GM03348 (cell line): ENCODE measurements at places on chromosomes 3 and 15.

DNA sequence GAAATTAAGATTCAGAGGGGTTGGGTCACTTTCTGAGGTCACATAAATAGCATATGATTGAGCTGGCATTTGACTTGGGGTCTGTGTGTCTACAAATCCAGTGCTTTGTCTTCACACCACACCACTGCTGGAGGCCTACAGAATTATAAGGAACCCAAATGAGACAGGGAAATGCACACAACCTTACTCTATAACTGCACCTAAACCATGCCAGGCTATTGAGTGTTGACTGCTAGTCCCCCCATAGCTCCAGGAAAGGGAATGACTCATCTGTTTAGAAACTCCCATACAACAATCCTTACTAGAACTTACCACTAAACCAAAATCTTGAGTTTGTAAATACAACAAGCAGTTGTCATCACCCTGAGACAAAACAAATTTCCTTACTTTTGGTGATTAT is 16.9 kb upstream of the TSC22D2 start:
- DNase-seq = no peak

GRCh38 chr3:23455084-23455483 is 252.0 kb downstream of the UBE2E2 start:
- DNase-seq = peak; percentile 57

GRCh38 chr3:3064297-3064696 is 45.9 kb downstream of the IL5RA start:
- no peak for DNase-seq

- DNase-seq = no peak
Measured at GRCh38 chr3:185647134-185647879, 61.2 kb downstream of the SENP2 start.

GRCh38 chr3:23459465-23459864 is 256.3 kb downstream of the UBE2E2 start:
- DNase-seq = no peak

- no peak for DNase-seq
Measured at GRCh38 chr3:9727041-9727595, 4.4 kb upstream of the BRPF1 start.

- DNase-seq = no peak
Measured at GRCh38 chr3:25938566-25939325, 148.9 kb downstream of the OXSM start.

GRCh38 chr3:185561958-185562357 is 9.6 kb upstream of the LIPH start:
- DNase-seq = no peak

DNA sequence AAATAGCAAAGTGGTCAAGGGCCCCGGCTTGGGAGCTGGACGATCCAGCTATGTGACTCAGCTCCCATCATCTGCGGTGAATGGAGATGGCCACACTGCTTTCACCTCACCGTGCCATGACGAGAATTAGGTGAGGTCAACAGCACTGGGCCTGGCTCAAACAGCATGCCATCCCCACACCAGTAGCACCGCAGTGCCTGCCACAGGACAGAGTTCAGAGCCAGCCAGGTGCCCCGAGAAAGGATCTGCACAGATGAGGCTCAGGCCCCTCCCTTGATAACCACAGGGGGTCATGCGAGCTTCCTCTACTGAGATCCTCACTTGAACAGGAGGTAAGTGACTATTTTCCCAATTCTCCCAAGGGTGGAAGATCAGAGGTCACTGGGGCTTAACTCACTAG is 29.4 kb downstream of the ZXDC start:
- DNase-seq = no peak

DNA sequence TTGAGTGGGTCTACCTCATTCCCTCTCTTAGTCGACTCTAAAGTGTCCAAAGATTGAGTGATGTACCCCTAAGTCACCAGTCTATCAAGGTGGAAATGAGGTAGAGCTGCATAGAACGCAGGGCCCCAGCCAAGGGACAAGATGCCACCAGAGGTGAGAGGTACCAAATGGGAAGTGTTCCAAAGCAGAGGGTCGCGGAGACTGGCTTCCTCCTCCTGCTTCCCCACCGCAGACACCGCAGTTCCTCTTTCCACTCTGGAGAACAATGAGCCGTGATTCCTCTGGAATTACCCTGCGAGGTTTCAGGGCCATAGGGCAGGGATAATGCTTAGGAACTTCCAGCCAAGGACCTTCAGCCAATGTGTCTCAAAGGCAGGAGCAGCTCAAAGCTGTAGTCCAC is 55.8 kb downstream of the DAPK2 start:
- DNase-seq = no peak

DNA sequence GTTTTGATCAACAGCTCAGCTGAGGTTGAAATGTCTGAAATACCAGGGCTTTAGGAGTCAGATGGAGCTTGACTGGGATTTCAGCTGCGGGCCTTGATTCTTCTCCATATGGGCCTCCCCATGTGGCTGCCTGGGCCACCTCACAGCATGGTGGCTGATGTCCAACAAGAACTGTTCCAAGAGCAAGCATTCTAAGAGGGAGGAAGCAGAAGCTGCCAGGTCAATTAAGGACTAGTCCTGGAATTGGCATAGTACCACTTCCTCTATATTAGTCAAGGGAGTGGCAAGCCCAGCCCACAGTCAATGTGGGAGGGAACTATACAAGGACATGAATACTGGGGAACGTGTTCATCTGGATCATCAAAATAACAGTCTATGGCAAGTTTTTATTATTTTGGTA is 181.7 kb upstream of the ANKRD28 start:
- no peak for DNase-seq

- DNase-seq = peak; percentile 11
Measured at GRCh38 chr3:14962762-14963161, 15.4 kb downstream of the NR2C2 start.

- DNase-seq = no peak
Measured at GRCh38 chr15:84856731-84857417, 27.6 kb upstream of the SLC28A1 start.

DNA sequence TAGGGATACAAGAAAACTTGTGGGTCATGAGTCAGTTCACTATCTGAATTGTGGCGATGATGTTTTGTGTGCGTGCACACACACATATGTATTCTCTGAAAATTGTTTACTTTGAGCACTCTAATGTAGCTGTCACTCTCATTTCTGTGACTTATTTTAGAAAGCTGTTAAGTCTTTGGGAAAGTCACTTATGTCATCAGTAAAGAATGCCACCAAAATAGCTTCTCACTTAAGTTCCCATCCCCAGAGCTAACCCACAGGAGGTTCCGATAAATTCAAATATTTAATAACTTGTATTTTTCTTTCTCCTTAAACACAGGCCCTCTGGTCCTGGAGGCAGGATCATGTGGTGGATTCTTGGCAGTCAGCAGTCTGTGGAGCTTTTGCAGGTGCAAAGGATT is 138.3 kb downstream of the LRIG1 start:
- DNase-seq = no peak

- no peak for DNase-seq
Measured at GRCh38 chr3:165133188-165133899, 55.0 kb upstream of the SI start.

DNA sequence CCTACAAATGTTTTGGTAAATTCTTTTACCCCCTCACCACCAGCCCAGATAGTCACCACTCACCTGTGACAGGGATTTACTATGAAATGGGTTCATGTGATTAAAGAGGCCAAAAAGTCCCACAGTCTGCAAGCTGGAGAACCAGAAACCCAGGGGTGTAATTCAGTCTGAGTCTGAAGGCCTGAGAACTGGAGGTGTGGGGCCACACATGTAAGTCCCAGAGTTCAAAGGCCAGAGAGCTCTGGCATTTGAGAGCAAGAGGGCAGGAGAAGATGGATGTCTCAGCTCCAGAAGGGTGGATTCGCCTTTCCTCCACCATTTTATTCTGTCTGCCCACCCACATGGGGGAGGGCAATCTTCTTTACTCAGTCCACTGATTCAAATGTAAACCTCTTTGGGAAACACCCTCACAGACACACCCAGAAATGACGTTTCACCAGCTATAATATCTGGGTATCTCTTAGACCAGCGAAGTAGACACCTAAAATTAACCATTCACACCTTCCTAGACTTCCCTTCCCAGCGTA is 11.9 kb downstream of the RTP3 start:
- DNase-seq = no peak

- DNase-seq = no peak
Measured at GRCh38 chr3:127663151-127663550, 9.6 kb upstream of the ABTB1 start.

DNA sequence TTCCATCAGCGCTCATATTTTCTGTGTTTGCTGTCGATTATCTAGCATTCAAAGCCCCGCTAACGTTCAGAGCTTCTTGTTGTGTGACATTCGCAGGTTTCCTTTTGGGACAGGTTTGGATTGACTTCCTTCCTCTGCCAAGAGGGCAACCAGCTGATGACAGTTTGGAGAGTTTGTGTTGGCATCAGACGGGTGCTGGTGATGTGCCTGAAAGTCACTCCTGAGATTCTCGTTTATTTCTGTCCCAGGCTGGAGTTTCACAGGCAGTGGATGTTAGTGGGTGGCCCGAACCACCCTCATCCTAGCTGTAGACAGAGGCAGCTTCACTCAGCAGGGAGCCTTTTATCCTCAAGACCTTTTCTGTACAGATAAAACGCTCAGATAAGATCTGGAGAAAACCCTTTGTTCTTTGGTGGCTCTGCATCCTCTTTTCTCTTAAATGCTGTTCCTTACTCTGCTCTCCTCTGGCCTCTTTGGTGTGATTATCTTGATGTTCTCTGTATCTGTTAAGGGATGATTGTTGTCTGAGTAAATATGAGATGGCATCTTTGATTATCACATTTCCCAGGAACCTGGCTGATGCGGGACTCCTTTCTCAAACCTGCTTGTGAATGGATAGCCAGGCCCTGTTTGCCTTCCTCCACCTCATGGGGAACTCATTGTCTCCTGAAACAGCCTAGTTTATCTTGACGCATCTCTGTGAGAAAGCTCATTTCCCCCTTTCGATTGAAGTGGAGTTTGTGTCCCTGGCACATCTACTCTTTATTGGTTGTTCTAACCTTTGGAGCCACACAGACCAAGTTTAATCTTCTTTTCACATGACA is 35.9 kb downstream of the CGNL1 start:
- no peak for DNase-seq

DNA sequence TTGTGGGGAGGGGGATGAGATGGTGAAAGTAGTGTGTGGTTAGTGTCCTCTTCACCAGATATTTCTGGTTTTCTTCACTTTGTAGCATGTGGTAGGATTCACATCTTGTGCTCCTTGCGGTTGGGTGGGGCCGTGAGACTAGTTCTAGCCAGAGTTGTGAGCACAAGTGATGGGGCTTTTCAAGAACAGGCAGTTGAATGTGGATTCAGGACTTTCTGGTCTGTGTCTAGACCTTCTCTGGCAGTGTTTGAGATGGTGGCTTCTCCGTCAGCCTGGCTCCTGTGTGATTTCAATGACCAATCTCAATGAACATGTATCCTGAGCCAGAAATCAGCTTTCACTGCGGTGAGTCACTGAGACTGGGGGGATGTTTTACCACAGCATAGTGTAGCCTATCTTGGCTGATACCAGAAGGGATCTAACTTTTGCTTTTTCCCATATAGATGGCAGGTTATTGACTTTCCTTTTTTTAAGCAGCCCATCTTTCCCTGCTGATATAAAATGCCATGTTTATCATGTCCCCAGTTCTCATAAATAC is 82.6 kb downstream of the RPLP1 start:
- peak; percentile 71 for DNase-seq

- peak; percentile 48 for DNase-seq
Measured at GRCh38 chr3:24048843-24049242, 103.8 kb downstream of the NR1D2 start.

DNA sequence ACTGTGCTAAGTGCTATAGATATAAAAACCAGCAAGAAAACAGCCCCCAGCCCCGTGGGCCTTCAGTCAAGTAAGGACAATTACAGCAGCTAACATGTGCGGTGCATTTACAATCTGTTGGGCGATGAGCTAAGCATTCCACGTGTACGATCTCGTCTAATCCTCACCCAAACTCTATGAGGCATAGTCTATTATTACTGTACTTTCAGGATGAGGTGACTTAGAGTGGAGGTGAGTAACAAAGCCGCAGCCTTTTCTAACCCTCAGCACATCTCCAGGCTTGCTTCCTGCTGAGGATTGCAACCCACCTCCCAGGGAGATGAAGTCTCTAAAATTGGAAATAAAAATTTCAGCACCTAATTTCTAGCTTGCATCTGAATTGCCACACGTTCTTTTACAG is 53.2 kb upstream of the MCF2L2 start:
- no peak for DNase-seq

GRCh38 chr3:101813817-101814440 is 34.9 kb downstream of the NXPE3 start:
- DNase-seq = peak; percentile 57

- peak; percentile 27 for DNase-seq
Measured at GRCh38 chr15:75577401-75578172, 1.5 kb downstream of the PTPN9 start.
